ENCODE measurements at places on chromosomes 6 and 20.

DNA sequence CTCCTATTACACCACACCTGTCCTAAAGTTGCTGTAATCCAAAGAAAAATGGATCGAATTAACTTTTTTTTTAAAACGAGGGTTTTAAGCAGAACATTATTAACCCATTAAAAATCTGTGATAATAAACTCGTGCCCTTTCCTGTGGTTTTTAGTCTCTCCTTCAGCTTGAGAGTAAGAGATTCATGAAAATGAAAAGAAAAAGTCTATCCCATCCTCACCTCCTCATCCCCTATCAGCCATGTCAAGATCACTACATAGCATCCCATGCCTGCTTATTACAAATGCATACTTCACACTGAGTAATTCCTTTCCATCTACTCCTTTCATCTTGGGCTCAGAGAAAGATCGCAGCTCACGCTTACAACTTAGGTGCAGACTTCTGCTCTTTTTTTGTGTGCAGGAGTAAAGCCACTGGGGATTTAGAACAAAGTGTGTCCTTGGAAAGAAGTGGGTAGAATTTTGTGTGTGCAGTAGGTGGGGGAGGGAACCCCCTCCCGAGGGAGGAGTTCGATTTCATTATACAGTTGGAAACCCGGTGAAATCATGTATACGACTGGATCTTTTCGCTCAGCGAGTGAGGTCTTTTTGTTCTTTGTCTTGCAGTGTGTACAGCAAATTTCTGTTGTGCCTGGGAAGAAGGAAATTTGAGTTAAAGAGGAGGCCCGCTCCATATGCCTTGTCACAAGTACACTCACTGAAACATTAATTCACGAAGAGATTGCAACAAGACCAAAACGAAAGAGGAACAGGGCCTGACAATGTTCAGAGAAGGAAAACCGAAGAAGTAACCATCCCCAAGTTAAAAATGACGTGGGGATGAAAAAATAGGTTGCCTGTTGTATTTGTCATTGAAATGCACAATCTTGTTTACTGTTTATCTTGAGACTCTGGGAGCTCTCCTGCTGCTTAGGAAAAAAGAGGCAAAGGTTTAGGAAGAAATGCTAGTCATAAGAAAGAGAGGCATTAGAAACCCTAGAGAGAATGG is 146.5 kb upstream of the ZNF217 start:
- DNase-seq = no peak

- no peak for DNase-seq
These were observed 62.1 kb upstream of the RIPOR2 start for GRCh38 chr6:24997905-24998304.

GRCh38 chr6:28635547-28636158 is 110.0 kb downstream of the GPX5 start:
- DNase-seq = no peak

GRCh38 chr6:157035546-157035945 is 258.4 kb downstream of the ARID1B start:
- no peak for DNase-seq

DNA sequence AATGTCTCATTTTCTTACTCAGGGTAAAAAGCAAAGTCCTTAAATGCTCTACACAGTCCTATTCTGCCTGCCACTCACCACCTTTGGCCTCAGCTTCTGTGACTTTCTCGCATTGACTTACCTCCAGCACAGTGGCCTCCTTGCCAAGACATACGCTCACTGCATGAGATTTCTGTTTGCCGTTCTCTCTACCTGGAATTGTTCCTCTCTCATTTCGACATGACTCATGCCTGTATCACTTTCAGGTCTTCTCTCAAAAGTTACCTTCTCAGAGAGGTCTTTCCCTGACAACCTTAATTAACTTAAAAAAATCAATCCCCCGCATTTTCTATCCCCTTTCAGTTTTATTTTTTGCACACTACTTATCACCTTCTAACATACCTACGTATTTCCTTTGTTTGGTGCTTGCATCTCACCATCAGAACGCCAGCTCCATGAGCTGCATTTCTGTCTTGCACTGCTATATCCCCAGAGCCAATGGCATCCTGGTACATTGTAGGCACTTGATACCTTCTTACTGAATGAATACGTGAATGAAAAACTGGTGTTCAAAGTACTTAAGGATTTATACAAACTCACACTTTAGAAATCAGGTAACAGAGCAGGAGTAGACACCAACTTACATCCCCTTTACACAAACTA is 24.5 kb downstream of the TENT5A start:
- DNase-seq = no peak

GRCh38 chr6:118825661-118826060 is 68.3 kb upstream of the ASF1A start:
- no peak for DNase-seq

DNA sequence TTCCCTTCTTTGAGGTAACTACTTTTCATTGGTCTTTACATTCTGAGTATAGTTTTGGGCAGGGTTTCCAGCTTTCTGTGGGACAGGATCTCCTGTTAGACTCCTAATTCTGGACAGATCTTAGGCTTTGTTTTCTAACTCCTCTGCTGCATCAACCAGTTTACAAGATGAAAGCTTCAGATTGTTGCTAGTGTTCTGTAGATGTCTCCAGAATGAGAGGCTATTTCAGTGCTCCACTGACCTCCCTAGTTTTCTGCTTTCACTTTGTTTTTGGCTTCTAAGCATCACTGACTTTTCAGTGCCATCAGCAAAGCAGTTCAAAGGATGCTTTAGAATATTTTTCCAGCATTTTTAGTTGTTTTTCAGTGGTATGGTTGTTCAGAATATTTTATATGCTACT is 101.4 kb downstream of the LIN28B start:
- DNase-seq = no peak

DNA sequence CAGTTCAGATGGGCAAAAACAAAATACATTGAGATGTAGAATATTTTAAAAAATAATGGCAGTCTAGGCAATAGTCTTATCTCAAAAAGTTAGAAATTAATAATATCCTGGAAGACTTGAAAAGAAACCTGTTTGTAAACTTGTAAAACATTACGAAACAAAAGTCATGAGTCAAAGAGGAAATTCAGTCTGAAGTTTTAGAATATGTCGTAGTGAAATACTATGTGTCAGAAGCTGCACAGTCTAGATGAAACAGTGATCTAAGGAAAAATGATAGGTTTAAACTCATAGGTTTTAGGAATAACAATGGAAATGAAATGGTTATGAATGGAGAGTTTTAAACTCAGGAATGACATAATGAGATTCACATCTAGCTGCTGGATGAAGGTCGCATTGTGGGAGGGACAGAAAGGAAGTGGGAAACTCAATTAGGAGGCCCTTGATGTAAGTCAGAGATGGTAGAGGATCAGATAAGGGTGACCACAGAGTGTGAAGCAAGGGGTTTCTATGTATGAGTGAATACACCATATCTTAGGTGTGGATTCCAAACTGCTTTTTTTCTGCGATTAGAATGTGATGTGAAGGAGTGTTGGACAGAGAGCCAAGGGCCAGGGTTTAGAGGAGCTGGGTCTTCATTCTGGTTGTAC is 2.8 kb downstream of the SNRPB2 start:
- no peak for DNase-seq

- DNase-seq = peak; percentile 33
These were observed 827 bp downstream of the E2F3 start for GRCh38 chr6:20402342-20403069.

DNA sequence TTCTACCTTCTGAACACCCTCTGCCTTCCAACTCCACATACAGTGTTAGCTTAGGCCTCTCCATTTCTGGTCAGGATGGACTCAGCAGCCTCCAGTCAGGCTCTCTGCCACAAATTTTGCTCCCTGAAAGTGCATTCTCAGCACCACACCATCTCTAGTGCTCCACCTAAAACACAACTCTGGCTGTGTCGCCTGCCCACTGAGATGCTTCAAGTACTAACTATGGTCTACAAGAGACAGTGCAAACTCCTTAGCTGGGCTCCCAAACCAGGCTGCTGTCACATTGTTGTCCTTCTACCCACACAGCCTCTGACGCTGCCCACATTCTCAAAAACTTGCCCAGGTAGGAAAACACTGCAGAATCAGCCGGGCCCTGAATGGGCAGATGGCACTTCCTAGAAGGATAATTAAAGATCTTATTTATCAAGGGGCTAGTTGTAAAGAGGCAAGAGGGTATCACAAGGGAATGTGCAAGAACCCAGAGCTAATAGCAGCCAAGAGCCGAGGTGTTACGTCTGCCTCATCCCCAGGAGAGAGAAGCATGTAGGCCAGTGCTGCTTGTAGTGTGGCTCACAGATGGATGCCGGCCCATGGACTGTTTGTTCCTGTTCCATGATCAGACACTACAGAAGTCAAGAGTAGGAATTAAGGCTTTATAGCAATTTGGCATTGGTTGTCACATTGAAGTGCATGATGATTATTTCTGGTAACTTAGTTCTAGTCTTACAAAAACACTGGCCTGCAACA is 189.7 kb downstream of the LRFN2 start:
- no peak for DNase-seq

All from CD4-positive, alpha-beta T cell treated with Interleukin-1 beta for 1 hour (primary cell).